GM12864 (cell line): ENCODE measurements at places on chromosomes 16 and 17.

DNA sequence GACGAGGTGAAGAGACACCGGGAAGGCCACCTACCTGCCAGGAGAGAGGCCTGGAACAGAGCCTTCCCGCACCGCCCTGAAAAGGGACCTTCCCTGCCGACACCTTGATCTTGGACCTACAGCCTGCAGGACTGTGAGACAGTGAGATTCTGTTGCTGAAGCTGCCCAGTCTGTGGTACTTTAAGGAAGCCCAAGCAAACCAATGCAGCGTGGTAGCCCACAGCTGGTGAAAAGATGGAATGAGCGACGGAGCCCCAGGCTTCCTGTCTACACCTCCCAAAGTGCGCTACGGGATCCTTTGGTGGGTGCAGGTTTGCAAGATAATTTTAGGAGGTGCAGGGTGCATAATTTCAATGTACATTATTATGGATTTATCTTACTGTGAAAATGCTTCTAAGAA is 33.9 kb downstream of the TNFRSF13B start:
- no peak for DNase-seq

GRCh38 chr16:3961449-3961849 is 80.9 kb upstream of the CREBBP start:
- no peak for DNase-seq

DNA sequence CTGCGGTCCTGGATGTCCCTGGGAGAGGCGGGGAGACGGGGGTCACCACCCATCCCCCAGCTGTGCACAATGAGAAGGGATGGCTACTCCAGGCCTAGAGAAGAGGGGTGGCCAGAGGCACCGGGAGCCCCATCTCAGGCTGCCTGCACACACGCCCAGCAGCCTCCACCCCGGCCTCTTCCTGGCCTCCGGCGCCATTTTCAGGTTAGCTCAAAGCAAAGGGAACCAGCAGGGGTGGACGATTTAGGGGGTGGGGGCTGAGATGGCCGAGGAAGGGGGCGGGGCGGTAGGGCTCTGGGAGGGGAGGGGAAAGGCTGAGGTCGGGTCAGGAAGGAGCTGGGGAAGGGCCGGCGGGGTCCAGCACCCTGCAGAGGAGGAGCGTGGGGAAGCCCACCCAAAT is 42.8 kb downstream of the SRCIN1 start:
- DNase-seq, result no peak

GRCh38 chr17:54967621-54968261 is 713 bp downstream of the COX11 start:
- DNase-seq, result no peak

DNA sequence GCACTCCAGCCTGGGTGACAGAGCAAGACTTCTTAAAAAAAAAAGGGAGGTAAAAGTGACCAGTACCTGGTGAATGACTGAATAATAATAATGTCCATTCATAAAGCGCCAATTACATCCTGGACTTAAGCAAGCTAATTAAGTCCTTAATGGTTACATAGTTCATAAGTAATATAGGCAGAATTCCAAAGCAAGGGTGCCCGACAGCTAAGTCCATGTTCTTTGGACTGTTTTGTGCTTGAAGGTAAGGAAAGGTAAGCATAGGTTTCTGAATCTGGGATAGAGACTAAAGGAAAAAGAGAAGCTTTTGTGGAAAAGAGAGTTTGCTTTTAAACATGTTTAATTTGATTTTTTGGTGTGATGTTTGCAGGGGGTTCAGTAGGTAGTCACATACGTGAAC is 9.8 kb downstream of the POLR2A start:
- no peak for DNase-seq

GRCh38 chr17:9016941-9017552 is 4.3 kb upstream of the NTN1 start:
- no peak for DNase-seq
